ENCODE measurements at places on chromosomes 5 and 9.

GRCh38 chr5:111762895-111763294, 5.9 kb upstream of the NREP start:
- DNase-seq: no peak

DNA sequence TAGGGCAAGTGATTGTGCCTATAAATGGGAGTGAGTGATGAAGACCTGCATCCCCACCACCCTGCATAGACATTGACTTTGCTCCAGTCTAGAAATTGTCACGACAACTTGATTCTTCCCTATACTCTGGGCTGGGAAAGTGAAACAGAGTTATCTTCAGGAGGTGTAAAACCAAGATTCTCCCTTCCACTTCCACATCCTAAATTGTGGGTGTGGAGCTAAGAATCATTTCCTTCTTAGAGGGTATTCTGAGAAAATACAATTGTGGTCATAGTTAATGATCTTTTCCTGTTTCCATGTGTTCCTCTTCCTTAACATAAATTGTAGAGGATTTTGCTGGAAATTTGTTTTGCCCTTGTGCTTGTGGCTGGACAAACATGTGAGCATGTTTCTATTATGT, 96.8 kb upstream of the PJA2 start:
- DNase-seq: no peak

- DNase-seq: peak; percentile 22
Measured at GRCh38 chr5:74342948-74343682, 297.4 kb downstream of the ENC1 start.

- DNase-seq: no peak
Measured at GRCh38 chr9:113468716-113469448, 5.4 kb downstream of the RGS3 start.

DNA sequence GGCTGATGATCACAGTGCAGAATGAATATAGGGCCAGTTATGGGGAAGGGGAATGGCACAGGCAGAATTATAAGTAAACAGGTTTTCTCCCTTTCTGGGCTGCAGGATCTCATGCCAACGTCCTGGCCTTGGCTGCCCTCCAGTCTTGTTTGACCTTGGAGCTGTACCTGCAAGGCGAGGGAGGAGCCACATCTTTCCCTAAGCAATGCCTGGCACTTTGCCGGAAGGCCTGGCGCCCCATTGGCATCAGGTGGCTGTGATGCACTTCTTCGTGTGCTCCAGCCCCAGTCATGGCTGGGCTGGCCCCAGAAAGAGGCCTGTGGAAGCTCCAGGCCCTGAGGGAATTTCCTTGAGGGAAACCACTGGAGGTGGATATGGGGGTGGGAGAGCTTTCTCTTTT, 16.7 kb upstream of the IQGAP2 start:
- DNase-seq: no peak

DNA sequence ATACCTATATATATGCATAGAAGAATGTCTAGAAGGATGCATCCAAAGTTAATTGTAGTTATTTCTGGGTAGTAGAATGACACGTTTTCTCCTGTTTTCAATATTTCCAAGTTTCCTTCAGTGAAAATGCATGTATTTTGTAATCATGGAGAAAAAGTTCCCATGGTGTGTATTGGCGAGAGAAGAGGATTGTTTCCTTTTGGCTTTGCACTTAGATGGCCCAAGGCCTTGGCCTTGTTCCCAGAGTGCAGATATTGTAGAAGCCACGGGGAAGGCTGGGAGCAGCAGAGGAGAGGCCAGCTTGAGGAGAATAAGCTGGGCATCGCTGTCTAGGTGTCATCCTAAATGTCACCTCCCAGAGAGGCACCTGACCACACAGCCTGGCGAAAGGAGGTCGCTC, 44.0 kb downstream of the IRF1 start:
- peak; percentile 54 for DNase-seq

DNA sequence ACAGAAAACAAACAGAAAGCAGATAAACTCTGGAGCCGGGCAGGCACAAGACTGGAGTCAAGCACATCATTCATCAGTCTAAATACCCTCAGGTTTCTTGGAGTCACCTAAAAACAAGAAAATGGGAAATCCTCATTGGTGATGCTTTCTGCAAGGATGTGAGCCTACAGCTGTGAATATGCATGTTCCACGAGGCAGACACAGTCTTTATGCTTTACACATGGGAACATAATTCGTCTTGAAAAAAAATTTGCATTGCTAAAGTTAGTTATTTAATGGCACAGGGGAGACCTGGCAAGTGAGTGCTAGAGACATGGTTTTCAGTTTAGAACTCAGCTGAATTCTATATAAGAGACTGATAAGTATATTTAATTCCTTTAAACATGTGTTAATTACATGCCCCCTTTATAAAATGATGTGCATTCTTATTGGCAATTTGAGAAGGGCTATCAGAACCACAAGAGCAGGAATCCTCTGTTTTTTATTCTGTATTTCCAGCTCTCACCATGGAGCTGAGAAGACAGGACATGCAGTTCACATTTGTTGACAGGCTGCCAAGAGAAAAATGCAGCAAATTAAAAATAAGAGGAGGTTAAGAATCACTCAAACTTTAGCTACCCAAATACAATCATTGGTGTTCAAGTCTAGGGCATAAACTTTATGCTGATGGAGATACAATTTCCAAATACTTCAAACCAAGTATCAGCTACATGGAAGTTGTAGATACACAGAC, 438.0 kb upstream of the MPDZ start:
- DNase-seq: peak; percentile 70

GRCh38 chr5:171840066-171840465, 54.4 kb downstream of the SMIM23 start:
- no peak for DNase-seq

GRCh38 chr5:149834246-149834855, 104.2 kb downstream of the PPARGC1B start:
- peak; percentile 65 for DNase-seq
